Stimulated activated CD4-positive, alpha-beta T cell treated with anti-CD3 and anti-CD28 coated beads, Interleukin-1b, Interleukin-23, amount 100 ng/mL, for 1 hour (primary cell): ENCODE measurements at places on chromosomes 5 and 9.

DNA sequence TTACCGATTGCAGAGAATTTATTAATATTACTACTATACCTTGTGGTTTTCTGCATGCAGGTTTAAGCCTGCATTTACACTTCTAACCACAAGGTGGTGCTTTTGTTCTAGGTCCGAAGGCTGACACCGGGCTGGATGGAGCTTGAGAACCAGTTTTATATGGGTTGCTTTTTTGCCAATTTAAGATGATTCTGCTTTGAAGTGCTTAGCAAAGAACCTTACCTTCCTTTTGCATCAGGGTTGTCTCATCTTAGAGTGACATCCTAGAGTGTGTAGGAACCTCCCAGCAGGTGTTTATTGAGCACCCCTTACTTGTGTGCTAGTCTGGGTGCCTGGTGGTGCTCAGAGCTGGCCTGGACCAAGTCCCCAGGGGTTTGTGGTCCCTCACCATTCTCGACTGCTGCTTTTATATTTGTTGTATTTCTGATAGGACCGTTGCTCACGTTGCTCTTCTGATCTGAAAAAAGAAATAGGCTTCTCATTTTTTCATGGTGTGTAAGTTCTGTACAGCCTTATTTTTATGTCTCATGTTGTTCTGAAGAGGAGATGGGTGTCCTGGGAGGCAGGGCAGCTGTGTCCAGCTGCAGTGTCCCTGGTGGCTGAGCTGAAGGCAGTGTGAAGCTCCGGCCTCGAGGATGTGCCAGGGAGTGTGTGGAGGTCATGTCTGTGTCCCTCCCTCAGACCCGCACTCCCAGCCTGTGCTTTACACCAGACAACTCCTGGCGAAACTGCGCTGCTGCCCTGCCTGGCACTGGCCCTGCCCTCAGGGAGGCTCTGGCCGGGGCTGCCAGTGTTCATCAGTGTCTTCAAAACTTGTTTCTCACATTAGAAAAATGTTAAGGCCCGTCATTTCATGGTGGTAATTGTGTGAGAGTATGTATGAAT is 54.3 kb downstream of the EHMT1 start:
- no peak for DNase-seq

DNA sequence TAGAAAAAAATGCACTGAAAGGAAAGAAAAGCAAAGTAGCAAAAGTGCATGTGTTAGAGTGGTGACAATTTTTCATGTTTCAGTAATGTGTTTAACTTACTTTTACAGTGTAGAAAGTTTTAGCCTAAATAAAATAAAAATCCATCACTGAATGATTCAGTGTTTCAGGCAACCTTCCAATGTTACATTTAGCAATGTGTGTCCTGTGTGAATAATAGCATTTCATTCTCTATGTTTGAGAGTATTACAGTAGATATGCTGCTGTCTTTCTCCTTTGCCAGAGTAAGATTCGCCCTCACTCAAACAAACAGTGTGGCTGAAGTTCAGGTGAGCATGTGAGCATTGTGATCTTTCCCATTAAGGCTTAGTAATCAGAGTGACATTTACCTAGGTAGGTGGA is 171.1 kb downstream of the TARS1 start:
- no peak for DNase-seq

GRCh38 chr9:136050701-136051452 is 44.2 kb downstream of the NACC2 start:
- DNase-seq, result no peak

DNA sequence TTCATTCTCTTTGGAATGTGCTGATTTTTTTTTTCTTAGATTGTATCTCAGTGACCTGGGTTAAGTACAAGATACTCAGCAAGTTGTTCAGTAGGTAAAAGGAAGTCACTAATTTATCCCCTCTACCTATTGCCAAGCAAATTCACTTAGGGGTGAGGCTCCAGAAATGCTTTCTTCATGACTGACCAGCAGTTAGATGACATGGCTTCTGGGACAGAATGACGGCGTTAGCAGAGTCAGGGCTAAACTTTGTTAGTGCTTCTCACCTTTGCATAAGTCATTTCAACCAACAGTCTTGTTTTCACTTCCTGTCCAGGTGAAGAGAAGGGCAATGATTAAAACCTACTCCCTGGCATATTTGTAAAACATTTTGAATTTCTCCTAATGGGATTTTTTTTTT is 20.2 kb upstream of the MTAP start:
- DNase-seq, result no peak

DNA sequence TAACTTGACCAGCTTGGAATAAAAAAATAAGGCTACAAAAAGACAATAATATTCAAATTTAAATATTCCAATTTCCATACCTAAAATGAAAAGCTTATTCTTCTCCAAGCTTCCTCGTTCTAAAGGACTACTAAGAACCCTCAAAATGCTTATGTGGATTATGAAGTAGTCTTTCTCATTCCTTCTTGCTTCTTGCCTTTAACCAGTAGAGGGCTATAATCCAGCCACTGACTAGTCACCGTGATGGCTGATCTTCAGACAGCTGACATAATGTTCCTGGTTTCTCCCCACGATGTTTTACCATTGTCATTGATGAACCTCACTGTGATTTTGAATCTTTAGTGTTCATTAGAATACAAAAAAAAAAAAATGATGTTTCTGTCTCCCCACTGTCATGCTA is 515.3 kb downstream of the TLE1 start:
- DNase-seq, result no peak

DNA sequence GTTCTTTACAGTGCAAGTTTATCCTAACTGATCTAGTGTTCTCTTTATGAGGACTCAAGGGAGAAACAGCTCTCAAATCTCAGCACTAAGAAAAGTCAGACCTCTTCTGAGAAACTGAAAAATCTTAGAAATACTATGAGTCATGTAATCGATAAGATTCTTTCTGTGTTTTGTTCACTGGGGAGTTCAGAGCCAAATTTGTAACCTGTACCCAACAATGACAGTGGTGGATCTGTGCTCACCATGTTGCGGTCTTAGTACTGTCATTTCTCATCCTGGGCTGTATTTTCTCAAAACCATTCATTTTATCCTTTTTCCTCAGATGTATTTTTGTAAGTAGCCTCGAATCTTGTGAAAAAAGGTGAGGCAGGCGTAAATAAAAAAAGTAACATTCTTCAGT is 146.4 kb downstream of the ACER2 start:
- no peak for DNase-seq

GRCh38 chr5:87787625-87788256 is 375.0 kb upstream of the CCNH start:
- DNase-seq, result no peak

- DNase-seq, result no peak
Measured at GRCh38 chr9:84305497-84306131, 34.9 kb downstream of the SLC28A3 start.

GRCh38 chr9:130501639-130502038 is 56.9 kb downstream of the ASS1 start:
- DNase-seq, result no peak

GRCh38 chr9:38372762-38373619 is 19.5 kb upstream of the ALDH1B1 start:
- DNase-seq, result no peak

- no peak for DNase-seq
Measured at GRCh38 chr5:74767579-74767913, 497 bp downstream of the NSA2 start.

- no peak for DNase-seq
Measured at GRCh38 chr5:44539602-44539919, 150.3 kb upstream of the FGF10 start.

- DNase-seq, result no peak
Measured at GRCh38 chr5:56298336-56299090, 65.4 kb upstream of the ANKRD55 start.

DNA sequence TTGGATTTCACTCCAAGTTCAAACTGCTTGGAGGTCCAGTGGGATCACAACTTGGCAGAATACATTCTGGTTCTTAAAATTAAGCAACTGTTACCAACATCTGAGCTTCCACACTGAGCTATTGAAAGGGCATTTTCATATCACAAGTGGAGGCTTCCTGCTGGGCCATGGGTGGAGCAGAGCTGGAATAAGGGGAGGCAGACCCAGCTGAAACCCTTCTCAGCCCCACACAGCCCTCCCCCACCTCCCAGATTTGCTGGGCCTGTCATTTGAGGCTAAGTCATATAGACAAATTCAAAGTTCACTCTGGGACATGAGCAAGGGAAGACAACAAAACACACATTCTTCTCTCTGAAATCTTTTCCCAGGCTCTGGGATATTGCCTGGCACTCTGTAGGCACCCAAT is 79.9 kb downstream of the ACTL7B start:
- DNase-seq, result no peak

GRCh38 chr5:1319436-1320256 is 24.8 kb upstream of the TERT start:
- no peak for DNase-seq

DNA sequence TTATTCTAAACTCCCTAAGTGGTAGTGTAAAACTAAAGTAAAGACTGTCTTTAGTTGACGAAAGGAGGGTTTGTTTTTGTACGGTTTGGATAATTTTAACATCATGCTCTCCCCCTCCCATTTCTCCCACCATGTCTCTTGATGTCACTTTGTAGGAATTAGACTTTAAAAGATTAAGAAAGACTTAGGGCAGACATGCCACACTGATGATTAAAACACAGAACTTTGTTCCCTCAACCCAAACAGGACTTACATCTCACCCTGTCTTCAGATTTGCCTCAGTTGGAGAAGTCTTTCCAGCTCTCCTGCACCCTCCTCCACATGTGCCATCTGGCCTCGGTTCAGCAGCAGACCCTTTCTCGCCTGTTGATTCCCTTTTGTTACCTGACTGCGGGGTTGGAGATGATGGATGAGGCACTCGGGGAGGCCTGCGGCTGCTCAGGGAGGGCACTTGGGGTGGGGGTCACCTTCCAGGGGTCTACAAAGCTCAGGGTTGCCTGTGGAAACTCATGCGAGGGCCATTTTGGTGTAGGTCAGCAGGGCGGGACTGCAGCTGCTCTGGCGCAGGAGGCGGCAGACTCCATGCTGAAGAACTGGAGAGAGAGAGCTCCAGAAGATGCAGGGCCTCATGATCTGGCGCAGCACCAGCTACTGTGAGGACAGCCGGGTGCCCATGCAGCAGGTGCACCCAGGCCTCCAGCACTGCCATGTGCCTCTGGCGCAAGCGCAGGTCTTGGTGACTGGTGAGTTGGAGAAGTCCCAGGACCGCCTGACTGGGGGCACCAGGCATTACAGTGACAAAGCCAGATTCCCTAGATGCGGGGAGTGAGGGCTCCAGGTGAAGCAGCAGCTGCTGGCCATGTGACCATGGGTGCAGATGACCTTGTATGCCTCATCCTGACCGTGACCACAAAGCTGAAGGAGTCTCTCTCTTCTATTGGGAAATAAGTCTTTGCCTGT is 24.5 kb upstream of the EXOC3 start:
- no peak for DNase-seq

DNA sequence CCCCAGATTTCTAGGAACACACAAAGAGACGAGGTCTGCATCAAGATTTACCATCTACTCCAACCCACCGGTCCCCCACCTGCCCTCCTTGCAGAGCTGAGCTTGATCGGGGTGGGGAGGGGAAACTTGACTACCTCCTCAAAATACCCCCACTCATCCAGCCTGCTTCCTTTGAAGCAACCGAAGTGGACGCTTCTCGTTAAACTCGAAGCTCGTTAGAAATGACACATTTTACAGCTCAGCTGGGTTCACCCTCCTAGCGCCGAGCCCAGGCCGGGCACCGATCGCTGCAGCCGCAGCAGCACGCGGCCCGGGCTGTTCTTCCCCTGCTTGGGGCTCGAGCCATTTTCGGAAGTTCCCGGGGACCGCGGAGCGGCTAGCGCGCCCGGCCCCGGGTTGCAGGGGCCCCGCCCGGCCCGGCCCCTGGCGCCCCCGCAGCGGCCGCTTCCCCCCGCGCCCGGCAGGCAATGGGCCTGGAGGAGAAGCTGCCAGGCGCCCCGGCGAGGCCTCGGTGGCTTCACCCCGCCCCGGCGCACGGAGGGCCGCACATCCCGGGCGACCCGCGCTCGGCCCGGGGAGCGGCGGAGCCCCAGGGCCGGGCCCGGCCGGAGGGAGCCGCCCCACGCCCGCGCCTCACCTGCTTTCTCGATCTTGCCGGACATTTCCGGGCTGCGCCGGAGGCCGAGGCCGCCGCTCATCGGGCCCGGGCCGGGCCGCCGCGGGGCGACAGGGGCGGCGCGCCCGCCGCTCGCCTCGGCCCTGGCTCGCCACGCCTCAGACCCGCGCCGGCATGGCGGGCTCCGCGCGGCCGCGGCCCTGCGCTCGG is 530 bp downstream of the RAPGEF1 start:
- DNase-seq, result no peak

DNA sequence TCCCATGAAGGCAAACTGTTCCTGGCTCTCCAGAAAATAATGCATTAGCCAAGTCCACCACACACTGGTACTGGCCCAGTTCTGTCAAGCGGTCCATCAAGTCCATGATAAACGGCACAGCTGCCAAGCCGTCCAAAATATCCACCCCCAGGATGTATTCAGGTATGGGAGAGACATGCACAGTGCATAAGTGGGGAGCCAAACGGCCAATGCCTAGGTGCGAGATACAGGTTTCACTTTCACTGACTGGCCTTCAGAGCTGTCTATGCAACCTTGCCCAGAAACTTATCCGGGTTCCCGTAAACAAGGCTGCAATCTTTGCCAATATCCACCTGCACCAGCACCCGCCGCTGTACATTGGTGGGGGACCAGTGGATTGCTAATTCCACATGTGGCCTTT is 795.8 kb downstream of the EFNA5 start:
- DNase-seq, result no peak

DNA sequence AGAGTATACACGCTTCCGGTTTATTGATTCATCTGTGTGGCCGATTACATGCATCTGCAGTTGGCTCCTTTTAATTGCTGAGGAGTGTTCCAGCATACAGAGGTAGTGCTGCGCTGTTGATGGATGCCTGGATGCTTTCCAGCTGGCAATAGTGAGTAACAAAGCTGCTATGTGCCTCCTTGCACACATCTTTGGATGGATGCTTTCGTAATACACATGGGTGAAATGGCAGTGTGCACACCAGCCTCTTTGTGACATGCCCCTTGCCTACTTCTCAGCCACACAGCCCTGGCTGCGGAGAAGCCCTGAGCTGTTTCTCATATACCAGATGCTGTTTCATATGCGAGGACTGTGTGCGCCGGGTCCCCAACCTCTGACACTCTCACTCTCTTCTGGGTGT is 151.0 kb downstream of the GADD45G start:
- DNase-seq, result no peak

DNA sequence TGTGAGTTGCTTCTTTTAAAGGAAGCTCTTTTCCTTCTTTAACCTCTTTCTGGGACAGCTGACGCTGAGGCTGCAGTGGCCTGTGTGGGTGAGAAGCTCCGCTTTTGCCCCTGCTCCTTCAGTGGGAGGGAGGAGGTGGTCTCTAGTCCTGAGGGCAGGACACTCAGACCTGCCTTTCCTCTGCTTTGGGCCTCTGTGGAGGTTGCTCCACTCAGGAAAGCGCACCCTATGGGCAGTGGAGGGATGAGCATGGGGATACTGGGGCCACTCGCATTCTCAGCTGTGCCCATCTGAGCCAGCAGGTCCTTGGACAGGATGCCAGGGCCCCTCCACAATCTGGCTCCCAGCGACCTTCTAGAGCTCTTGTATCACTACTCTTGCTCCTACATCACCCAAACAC is 111.5 kb downstream of the NSG2 start:
- DNase-seq, result no peak

- DNase-seq, result no peak
Measured at GRCh38 chr5:173114536-173114935, 29.8 kb upstream of the BNIP1 start.
